ENCODE measurements at places on chromosomes 16 and 17. TPM values are rescaled to one million over a fixed set of nuclear protein-coding genes. Genes with fewer than 3 reads are reported as not detected.
A peak's percentile ranks its signal among the peaks of the same experiment; 100 is the strongest.

- no peak for DNase-seq
These were observed 106.3 kb upstream of the CRHR1 start for GRCh38 chr17:45677770-45678169.

GRCh38 chr16:87958632-87959031 lies 7.4 kb downstream of the BANP start:
- DNase-seq, result no peak

- peak; percentile 90 for DNase-seq
These were observed 11.5 kb upstream of the PITPNA start for GRCh38 chr17:1573932-1574696.

GRCh38 chr17:34313164-34313563 lies 6.1 kb upstream of the CCL8 start:
- DNase-seq, result no peak

DNA sequence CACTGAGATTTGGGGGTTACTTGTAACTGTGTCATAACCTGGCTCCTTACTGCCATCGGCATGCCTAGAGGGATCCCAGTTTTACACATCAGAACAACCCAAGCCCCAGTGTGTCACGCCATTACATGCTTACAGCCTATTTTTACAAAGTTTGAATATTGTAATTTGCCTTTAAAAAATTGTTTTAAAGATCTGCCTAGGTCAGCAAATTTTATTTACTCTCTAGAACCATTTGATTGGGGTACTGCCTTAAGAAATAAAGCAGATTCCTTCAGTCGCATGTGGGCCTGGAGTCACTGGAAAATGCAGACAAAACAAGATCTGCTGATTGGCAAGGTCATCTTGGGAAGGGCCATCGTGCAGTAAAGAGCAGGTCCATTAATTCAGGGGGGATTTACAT lies 566.9 kb downstream of the WWOX start:
- DNase-seq, result no peak

GRCh38 chr16:23962001-23962400 lies 126.2 kb downstream of the PRKCB start:
- DNase-seq, result no peak

DNA sequence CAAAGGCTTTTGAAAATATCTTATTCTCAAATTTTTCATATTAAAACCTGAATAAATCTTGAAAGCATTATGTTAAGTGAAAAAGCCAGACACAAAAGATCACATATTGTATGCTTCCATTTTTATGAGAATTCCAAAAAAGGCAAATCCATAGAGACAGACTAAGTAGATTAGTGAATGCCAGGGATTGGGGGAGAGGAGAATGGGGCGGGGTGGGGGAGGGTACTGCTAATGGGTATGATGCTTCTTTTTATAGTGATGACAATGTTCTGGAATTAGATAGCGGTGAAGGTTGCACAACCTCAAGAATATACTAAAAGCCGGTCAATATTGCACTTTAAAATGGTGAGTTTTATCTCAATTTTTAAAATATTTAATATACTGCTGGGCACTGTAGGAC lies 44.0 kb downstream of the XPO6 start:
- DNase-seq, result no peak

DNA sequence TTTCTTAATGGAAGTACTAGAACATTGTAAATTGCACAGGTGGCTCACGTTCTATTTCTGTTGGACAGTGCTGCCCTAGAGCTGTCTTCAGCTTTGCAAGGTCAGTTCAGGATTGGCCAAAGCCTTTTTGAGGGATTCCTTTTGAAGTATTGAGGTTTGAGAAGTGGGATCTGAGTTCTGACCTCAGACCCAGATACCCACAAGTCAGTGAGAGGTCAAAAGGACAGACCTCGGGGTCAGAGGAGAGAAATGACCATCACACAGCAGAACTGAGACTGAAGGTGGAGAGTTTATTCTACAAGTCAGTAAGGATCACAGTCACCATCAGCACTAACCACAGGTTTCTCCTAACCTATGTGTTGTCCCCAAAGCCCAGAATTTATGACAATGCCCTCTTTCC lies 1.7 kb downstream of the ACSM5 start:
- no peak for DNase-seq

GRCh38 chr17:74962622-74963394 lies 9.8 kb downstream of the HID1 start:
- DNase-seq, result no peak

DNA sequence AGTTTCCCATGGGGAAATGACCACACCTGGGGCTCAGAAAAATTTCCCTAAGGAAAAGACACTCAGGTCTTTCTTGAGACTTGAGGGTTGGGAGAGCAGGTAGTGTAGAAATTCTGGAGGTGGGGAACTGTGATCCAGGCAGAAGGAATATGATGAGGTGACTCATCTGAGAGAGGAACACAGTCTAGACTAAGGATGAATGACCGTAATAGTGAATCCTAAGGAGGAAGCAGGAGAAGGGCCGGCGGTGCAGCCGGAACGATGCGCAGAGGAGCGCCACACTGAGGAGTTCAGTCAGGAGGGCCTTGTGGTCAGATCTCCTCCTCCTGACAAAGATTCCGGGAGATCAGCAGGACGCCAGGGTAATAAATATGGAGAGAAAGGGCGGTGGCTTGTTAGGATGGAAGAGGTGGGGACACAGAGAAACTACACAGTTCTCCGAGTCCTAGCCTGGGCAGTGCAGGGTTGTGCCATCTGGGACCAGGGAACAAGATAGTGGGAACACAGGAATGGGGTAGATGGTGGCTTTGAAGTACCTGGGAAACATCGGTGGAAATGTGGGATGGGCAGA lies 135.6 kb downstream of the PARN start:
- DNase-seq, result no peak

DNA sequence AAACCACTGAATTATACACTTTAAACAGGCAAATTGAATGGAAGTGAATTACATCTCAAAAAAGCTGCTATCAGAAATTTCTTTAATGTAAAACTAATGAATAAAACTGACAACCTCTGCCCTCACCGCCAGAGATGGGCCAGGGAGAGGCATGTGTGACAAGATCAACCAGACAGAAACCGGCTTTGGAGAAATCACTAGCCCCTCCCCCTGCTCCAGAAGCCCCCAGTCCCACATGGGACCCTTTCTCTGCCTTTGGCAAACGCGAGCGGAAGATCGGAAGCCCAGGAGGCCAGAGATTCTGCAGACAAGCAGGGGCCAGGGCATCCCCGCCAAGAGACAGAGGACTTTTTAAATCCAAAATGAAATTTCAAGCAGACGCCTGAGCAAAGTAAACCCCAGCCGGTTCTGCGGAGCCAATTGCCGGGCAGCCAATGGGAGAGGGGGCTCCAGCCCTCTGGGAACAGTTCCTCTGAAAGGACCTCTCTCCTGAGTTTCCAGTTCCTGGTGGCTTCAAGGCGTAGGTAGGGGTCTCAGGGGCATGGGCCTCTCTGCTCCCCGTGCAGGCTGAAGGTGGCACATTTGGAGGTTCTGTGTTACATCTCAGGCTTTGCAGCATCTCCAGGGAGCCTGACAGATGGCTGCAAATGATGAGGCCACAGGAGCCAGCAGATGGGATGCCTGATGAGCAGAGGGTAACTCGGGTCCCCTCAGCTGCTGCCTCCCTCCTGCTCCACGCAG lies 118.1 kb downstream of the GSG1L start:
- DNase-seq, result no peak

- no peak for DNase-seq
These were observed 43.6 kb upstream of the USP7 start for GRCh38 chr16:9007177-9007794.

DNA sequence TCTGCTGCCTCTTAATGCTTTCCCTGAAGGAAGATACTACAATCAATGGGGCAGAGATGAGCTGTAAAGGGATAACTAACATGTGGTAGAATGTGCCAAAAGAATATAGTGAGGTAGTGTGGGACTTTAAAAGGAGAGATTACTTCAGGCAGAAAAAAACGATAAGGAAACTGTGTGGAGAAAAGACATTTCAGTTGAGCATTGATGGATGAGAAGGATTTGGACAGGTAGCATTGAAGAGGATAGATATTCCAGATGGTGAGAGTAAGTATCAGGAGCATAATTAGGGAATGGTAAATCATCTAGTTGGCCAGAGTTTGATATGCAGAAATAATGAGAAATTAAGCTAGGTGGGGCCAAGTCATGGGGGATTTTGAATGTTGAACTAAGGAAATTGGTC lies 97.3 kb downstream of the NLK start:
- DNase-seq, result no peak

DNA sequence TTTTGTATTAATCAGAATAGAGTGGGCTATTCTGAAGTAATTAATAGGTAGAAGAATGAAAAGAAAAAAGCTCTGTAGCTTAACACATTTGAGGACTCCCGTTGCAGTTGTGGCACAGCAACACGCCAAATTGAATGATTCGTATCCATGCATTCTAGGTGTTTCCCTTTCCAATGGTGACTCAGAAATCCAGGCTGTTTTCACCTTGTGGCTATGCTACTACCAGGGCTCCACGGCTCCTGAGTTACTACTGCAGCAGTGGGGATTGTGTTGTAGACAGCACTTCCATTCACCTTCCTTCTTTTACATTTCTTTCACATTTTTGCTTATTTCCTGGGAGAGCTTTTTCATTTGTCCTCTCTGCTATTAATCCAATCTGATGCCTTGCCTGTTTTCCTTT lies 1616.4 kb downstream of the CDH8 start:
- DNase-seq, result no peak

- no peak for DNase-seq
These were observed 45.6 kb upstream of the LCMT1 start for GRCh38 chr16:25065899-25066298.

DNA sequence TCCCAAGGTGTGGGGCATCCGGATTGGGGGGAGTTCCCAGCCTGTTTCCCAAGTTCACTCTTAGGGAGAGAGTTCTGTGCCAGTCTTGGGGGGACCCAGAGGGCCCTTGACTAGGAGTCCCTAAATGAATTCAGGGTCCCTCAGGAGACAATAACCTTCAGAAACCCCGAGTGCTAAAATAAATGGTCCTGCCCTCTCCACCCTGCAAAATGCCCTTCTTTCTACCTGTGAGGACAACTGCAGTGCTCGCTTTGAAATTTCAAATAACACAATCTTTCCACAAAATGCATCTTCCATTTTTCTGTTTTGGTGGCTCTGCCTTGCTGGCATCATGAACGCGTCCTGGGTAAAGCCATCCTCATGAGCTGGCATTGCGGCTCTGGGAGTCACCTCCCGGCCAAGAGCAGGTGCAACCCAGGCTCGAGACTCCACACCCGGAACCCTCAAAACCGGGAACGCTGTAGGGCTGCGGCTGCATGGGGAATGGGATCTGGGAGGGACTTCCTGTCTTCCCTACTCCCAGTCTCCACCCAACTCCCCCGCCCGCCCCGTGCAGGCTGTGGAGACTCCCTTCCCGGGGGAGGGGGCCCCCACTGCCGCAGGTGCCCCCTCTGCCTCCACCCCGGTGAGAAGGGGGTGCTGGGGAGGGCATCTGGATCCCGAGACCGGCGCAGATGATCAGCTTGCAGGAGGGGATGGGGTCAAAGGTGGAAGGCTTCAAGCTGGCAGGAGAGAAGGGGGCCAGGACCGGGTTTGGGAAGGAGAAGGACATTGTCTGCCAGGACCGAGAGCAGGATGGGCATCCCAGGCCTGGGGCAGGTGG lies at the start of gene ZNF205:
TSS of gene ZNF205 (plus strand) at position 529 of the 823 bp plus-strand sequence. CDS start 845 bp downstream, outside the sequence.
- DNase-seq, result no peak

GRCh38 chr16:85738923-85739715 lies 11.8 kb downstream of the C16orf74 start:
- no peak for DNase-seq

GRCh38 chr16:6125483-6126259 lies 1028.1 kb upstream of the EEF2KMT start:
- no peak for DNase-seq

GRCh38 chr17:65290056-65290455 lies 152.9 kb downstream of the RGS9 start:
- no peak for DNase-seq

DNA sequence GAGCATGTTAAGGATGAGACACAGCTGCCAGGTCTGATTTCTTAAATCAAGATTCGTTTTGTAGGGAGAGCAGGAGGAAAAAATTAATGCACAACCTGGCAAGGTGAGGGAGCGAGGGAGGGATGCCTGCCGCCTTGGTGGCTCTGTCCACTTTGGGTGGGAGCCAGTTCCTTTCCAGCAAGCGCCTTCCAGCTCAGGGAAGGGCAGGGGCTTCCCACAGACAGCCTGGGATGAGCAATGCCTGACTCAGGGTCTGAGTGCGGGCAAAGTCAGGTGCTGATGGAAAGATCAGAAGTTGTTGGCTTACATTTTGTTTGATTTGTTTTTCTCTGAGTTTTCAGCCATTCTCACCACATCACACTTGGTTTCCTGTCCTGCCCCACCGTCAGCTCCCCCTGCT lies 220.7 kb downstream of the ENGASE start:
- no peak for DNase-seq

DNA sequence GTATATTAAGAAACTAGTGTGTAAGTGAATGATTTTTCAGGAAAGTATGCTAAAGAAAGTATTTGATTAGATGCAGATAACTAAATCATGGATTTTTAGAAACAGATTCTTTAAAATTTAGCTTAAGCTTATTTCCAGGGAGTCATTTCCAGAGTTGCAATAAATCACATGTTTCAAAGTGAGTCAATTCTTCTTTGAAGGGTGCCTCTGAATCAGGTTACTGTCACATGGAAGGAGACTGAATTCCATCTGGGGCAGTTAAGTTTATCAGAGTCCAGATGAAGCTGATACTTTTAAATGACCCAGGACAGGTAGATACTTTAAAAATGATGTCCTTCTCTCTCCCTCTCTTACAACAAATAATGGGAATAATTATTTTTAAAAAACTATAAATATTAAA lies 5.0 kb downstream of the MFSD11 start:
- DNase-seq, result no peak

DNA sequence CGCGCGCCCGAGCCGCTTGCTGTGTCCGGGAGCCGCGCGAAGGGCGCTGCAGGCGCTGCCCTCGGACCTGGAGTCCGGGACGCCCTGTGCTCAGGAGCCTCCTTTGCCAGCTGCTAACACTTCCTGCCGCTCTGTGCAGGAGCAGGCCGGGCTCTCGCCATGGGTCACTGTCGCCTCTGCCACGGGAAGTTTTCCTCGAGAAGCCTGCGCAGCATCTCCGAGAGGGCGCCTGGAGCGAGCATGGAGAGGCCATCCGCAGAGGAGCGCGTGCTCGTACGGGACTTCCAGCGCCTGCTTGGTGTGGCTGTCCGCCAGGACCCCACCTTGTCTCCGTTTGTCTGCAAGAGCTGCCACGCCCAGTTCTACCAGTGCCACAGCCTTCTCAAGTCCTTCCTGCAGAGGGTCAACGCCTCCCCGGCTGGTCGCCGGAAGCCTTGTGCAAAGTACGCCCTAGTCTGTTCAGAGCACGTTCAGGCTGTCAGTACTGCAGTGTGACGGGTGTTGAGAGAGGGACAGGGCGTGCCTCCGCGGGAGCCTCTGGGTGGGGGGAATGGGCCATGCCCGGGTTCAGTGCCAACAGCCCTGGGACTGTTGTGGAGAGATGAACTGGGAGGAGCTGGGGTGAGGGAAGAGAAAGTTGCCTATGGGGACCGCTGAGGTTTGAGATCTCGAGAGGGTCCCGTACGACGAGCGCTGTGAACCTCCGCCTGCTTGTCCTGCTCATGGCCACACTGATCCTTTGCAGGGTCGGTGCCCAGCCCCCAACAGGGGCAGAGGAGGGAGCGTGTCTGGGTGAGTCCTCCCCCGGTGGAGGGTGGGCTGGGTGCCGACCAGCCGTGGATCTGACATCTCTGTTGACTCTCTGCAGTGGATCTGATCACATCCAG lies 1.3 kb downstream of the ZNF276 start:
- peak; percentile 93 for DNase-seq

GRCh38 chr16:85622683-85623082 lies 9.6 kb downstream of the GSE1 start:
- DNase-seq, result no peak

The PIRT gene
- total RNA-seq, result not detected

The FSCN2 gene
- 0.26 TPM for total RNA-seq

The KNOP1 gene
- total RNA-seq, result 36.9 TPM

The RUNDC3A gene
- total RNA-seq, result 0.42 TPM

The TERB1 gene
- 0.37 TPM for total RNA-seq

The CCDC154 gene
- total RNA-seq, result 1.3 TPM

The C1QL1 gene
- total RNA-seq, result 0.21 TPM

Data from activated CD4-positive, alpha-beta T cell treated with anti-CD3 and anti-CD28 coated beads, Interleukin-2, amount 10 ng/mL, durations not matched to agents 24 days and 14 days (primary cell).